A549 treated with CpdA at 1 μM for 4 hours (cell line): ENCODE measurements at places on chromosomes 4 and X. TPM values are rescaled to one million over a fixed set of nuclear protein-coding genes. Genes with fewer than 3 reads are reported as not detected.

TMPRSS11B gene
- not detected in 5 replicates for total RNA-seq

RAB9B gene
- 0.05 TPM in 3 of 5 replicates, not detected in the others for total RNA-seq

MAGEH1 gene
- total RNA-seq = 6.7 to 7.6 TPM (median 6.9 TPM) in 5 replicates

CFP gene
- 0.34 to 0.93 TPM (median 0.59 TPM) in 5 replicates for total RNA-seq

STBD1 gene
- 5.7 to 7.3 TPM (median 6.6 TPM) in 5 replicates for total RNA-seq

NEIL3 gene
- total RNA-seq = 13.7 to 16.3 TPM (median 15.4 TPM) in 5 replicates

PPP1R3F gene
- total RNA-seq = 1.2 to 4.3 TPM (median 3.4 TPM) in 5 replicates

TRIM75 gene
- total RNA-seq = not detected in 5 replicates

ADRA2C gene
- 5.3 to 11.7 TPM (median 10.4 TPM) in 5 replicates for total RNA-seq

GATA1 gene
- not detected in 5 replicates for total RNA-seq

TNMD gene
- not detected in 5 replicates for total RNA-seq

ETDA gene
- total RNA-seq = not detected in 5 replicates

MAB21L2 gene
- not detected in 5 replicates for total RNA-seq

CXCL6 gene
- not detected in 5 replicates for total RNA-seq

F8A1 gene
- total RNA-seq = 57.7 to 98.9 TPM (median 87.7 TPM) in 5 replicates

ARMCX5 gene
- 7.5 to 13.8 TPM (median 9.2 TPM) in 5 replicates for total RNA-seq

CDKL2 gene
- total RNA-seq = 0.28 to 0.99 TPM (median 0.73 TPM) in 5 replicates

CENPVL2 gene
- total RNA-seq = not detected in 5 replicates

ANKRD17 gene
- 21.6 to 24.5 TPM (median 23.5 TPM) in 5 replicates for total RNA-seq

BTK gene
- 0.09 to 0.24 TPM (median 0.15 TPM) in 5 replicates for total RNA-seq

SPANXC gene
- 0.71 to 1.4 TPM (median 1.0 TPM) in 4 of 5 replicates, not detected in the other for total RNA-seq

KLB gene
- 0.07 to 0.13 TPM (median 0.09 TPM) in 5 replicates for total RNA-seq

TIMM8A gene
- 28.0 to 32.1 TPM (median 29.8 TPM) in 5 replicates for total RNA-seq

CT45A9 gene
- total RNA-seq = not detected in 5 replicates

USP26 gene
- not detected in 5 replicates for total RNA-seq

CXCL13 gene
- total RNA-seq = not detected in 5 replicates

LGI2 gene
- total RNA-seq = 0.09 to 0.32 TPM (median 0.20 TPM) in 5 replicates

NIPAL1 gene
- total RNA-seq = 0.78 to 1.2 TPM (median 0.85 TPM) in 5 replicates

ZAR1 gene
- total RNA-seq = 0.09 to 0.10 TPM in 2 of 5 replicates, not detected in the others

TLR3 gene
- total RNA-seq = 0.26 to 0.54 TPM (median 0.37 TPM) in 5 replicates

CCNQ gene
- total RNA-seq = 32.8 to 57.7 TPM (median 51.4 TPM) in 5 replicates

MAGED4 gene
- total RNA-seq = 3.2 to 12.0 TPM (median 7.7 TPM) in 5 replicates

TMEM165 gene
- total RNA-seq = 47.7 to 55.7 TPM (median 49.5 TPM) in 5 replicates

MAGEA3 gene
- total RNA-seq = 2.9 to 4.3 TPM (median 3.1 TPM) in 5 replicates

TRO gene
- 0.47 to 0.85 TPM (median 0.73 TPM) in 5 replicates for total RNA-seq

P2RY8 gene
- total RNA-seq = 0.01 to 0.03 TPM in 2 of 5 replicates, not detected in the others

FRMPD4 gene
- 0.05 to 0.06 TPM (median 0.06 TPM) in 3 of 5 replicates, not detected in the others for total RNA-seq

RBM46 gene
- total RNA-seq = not detected in 5 replicates

FGFR3 gene
- 1.1 to 3.0 TPM (median 1.5 TPM) in 5 replicates for total RNA-seq

FMR1NB gene
- not detected in 5 replicates for total RNA-seq

PNCK gene
- 0.22 to 0.86 TPM (median 0.52 TPM) in 4 of 5 replicates, not detected in the other for total RNA-seq

MMRN1 gene
- total RNA-seq = not detected in 5 replicates

GABRQ gene
- 0.14 to 0.32 TPM (median 0.23 TPM) in 5 replicates for total RNA-seq

ARR3 gene
- total RNA-seq = not detected in 5 replicates

SLC25A4 gene
- 11.8 to 14.7 TPM (median 14.5 TPM) in 5 replicates for total RNA-seq

SCD5 gene
- total RNA-seq = 6.7 to 8.1 TPM (median 7.7 TPM) in 5 replicates

HSD17B13 gene
- 0.05 to 0.12 TPM (median 0.09 TPM) in 4 of 5 replicates, not detected in the other for total RNA-seq

CABS1 gene
- total RNA-seq = not detected in 5 replicates

AMTN gene
- 0.09 TPM in 1 of 5 replicates, not detected in the others for total RNA-seq

TCEAL5 gene
- not detected in 5 replicates for total RNA-seq
